Stimulated activated CD8-positive, alpha-beta memory T cell treated with anti-CD3 and anti-CD28 coated beads, Interleukin-15, amount 100 ng/mL, for 24 hours (primary cell): ENCODE measurements at places on chromosomes 2 and 18.

DNA sequence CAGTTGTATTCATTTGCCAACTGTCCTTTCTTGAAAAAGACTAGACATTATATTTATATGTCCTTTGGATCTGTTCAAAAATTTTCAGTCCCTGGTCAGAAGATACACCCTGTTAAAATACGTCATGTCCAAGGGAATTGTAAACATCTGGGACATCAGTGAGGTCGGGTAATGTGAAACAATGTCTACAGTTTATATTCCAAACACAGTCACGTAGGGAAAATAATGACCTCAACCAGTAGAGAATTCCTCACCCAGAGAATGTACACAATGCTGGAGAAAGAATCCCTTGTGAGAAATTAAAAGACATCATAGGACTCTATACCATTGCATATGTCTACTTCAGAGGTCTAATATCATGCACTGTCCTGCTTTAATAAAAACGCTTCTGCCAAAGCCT lies 888.0 kb upstream of the CHAC2 start:
- DNase-seq: no peak

DNA sequence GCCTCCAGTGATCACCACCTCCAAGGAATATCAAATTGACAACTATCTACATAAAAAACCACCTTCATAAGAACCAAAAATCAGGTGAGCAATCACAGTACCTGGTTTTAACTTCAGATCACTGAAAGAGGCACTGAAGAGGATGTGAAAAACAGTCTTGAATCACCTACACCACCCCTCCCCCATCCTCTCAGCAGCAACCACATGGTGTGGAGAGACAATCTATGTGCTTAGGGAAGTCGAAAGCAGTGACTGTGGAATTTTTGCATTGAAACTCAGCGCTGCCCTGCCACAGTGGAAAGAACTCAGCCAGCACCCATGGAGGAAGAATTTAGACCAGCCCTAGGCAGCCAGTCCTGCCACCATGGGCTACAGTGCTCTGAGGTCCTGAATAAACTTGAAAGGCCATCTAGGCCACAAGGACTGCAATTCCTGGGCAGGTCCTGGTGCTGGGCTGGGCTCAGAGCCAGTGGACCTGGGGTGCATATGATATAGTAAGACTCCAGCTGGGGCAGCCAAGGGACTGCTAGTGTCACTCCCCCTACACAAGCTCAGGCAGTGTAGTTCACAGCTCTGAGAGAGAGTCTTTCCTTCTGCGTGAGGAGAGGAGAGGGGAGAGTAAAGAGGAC lies 75.6 kb downstream of the ATL2 start:
- no peak for DNase-seq

- no peak for DNase-seq
Measured at GRCh38 chr2:174247474-174248186, 702 bp downstream of the OLA1 start.

- DNase-seq: no peak
Measured at GRCh38 chr2:72562451-72563153, 263.2 kb downstream of the EXOC6B start.

DNA sequence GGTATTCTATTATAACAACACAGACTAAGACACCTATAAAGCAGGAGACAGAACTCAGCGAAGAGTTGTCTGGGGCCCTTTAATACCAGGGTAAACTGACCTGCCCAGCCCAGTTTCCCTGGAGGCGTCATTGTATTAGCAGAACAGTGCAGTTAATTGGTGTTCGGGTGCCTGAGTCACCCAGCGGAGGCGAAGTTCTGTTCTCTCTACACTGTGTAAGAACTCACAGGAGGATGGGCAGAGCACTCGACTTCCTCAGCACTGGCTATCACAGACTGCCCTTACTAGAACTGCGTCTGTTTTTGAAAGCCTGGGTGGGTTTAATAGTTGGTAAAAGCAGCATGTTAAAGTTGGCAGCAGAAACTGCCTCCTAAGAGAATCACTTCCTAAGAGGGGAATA lies 106.5 kb upstream of the ATP8B1 start:
- no peak for DNase-seq

DNA sequence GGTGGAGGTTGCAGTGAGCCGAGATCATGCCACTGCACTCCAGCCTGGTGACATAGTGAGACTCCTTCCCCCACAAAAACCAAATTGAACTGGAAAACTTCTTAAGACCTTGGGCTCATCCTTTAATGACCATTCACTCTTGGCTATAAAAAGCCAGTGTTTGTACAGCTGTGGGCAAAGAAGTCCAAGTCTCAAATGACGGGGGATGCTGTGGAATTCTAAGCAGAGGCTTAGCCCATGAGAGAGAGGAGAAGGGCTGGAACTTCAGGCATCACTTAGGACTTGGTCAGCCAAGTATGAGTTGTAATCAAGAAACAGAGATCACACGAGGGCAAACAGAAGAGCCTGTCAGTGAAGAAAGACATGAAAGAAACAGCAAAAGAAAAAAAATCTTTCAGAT lies 79.3 kb upstream of the POU3F3 start:
- DNase-seq: no peak

DNA sequence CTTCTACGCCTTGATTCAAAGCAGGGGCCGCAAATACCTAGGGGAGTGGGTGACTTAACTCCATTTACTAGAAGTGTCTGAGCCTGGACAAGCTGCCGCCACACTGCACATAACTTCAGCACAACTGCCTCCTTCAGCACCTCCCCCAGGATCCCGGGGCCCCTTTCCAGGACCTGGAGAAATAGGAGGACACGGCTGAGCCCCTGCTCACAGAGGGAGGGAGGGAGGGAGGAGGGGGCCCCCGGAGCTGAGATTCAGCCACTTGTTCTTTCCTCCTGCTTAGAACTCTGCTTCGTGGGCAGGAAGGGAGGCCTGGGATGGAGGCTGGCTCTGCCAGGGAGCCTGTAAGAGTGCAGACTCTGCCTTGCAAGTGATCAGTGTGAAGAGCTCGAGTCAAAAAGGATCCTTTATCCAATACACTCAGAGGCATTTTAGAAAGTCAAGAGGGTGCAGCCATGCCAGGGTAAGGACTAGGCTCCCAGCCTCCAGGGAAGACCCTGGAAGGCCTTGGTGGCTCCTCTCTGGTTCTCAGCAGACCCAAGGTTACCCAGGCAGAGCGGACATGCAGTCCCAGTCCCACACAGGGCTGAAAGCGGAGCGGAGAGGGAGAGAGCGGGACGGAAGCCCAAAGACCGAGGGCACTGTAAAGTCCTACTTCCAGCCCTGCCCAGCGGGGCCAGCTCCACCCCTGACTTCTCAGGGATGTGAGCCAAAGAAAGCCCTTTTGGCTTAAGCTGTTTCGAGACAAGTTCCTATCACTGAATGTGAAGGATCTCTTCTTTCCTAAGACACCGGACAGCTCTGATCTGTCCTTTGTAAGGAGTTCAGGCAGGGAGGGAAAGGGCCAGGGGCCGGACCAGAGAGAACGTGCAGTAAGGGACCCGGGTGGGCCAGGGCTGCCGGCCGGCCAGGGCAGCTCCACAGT lies 8.6 kb upstream of the ARMC9 start:
- no peak for DNase-seq

DNA sequence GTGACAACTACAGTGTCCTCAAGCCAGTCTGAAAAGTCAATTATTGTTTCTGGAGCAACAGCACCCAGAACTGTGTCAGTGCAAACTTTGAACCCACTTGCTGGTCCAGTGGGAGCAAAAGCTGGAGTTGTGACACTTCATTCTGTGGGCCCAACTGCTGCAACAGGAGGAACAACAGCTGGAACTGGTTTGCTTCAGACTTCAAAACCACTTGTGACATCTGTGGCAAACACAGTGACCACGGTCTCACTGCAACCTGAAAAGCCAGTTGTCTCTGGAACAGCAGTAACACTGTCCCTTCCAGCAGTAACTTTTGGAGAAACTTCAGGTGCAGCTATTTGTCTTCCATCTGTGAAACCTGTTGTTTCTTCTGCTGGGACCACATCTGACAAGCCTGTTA lies 59.8 kb downstream of the TAF4B start:
- no peak for DNase-seq

GRCh38 chr2:210309548-210310233 lies 5.3 kb downstream of the MYL1 start:
- DNase-seq: no peak

DNA sequence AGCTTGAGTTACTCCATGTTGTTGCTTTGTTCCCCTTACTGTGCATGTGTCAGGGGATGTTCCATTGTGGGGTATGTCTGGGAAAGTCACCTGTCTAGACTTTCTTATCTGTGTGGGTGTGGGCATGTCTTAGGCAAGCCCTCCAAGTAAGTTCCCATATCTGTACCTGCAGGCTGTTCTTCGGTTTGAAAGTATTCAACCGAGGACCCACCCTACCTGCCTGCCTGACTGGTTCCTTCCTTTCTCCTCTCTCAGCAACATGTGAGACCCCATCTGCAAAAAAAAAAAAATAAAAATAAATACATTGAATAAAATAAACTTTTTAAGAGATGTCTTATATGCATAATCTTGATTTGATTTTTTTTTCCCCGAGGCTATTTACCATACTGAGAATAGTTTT lies 622.7 kb downstream of the TDRD15 start:
- DNase-seq: no peak

DNA sequence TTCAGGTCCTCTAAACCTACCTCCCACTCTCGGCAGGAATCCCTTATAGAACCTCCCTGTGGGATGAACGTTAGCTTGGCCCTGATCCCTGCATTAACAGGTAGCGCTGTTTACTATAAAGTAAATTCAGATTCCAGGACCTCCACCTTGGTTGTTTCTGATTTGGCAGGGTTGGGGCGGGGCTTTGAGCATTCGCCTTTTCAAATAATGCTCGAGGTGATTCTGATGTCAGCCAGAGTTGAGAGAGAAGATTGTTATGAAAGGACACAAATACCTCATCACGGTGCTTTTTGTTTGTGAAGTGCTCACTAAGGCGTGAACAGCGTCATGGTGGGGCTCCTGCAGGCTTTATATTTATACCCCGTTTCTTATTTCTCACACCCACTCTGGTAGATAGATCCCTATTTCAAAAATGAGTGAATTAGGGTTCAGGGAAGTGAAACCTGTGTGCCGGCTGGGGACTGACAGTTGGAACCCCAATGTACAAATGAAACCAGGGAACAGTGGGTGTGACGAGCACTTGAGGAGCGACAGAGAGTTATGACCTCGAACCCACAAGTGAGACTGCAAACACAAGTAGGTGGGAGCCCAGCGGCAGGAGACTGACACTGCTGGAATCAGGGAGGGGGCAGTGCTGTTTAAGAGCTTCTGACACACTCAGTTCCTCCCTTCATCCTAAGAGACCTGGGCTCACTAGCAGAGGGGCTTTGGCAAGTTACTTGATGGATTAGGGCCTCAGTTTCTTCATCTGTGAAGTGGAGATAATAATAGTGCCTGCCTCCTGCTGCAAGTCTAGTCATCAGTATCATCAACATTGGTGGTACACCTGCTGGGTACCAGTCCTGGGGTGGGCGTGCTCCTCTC lies 14.2 kb upstream of the CXCR4 start:
- no peak for DNase-seq

- DNase-seq: no peak
Measured at GRCh38 chr2:217899231-217900009, 103.4 kb downstream of the TNS1 start.

DNA sequence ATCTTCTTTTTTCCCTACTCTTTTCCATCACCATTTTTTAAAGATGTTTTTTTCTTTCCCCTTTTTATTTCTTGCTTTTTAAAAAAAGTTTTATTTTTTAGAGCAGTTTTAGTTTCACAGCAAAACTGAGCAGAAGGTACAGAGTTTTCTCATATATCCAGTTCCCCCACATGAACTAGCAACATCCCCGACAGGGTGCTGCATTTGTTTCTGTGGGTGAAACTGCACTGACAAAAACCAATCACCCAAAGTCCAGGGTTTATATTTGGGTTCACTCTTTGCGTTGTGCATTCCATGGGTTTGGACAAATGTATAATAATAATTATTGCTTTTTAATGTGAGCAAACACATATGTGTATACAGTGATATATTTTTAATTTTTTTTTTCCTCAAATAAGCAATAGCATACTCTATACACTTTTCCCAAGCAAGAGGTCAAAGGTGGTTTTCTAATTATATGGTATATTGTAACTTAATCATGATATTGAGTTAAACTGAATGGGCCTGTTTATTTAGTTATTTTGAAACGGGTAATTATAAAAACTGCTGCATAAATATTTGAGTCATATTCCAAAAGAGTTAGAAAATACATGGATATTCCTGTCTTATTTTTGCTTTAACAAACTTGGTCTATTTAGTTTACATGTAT lies 50.3 kb downstream of the NCK2 start:
- DNase-seq: no peak

- DNase-seq: no peak
Measured at GRCh38 chr2:234747833-234748559, 203.8 kb upstream of the SH3BP4 start.

- DNase-seq: no peak
Measured at GRCh38 chr2:147577323-147577997, 267.4 kb upstream of the ACVR2A start.

GRCh38 chr2:148640767-148641166 lies 3.8 kb upstream of the EPC2 start:
- no peak for DNase-seq

GRCh38 chr2:4838626-4839025 lies 853.6 kb upstream of the SOX11 start:
- no peak for DNase-seq

DNA sequence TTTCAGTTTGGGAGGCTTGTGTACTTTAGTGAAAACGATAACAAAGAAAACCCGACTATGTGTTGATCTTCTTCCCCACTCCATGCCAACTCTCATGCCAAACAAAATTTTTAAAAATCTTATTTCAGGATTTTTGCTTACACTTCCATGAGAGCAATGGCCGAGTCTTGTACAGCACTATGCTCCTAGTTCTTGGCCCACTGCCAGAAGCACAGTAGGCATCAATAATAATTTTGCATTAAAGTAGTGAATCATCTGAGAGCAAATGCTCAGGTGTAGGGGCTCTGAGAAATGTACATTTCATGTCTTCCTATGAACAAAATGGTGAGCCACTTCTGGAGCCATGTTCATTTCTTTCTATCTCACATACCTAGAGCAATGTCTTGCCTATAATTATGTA lies 62.2 kb downstream of the MAP3K19 start:
- DNase-seq: no peak

GRCh38 chr18:54357082-54357659 lies 487 bp downstream of the STARD6 start:
- no peak for DNase-seq

DNA sequence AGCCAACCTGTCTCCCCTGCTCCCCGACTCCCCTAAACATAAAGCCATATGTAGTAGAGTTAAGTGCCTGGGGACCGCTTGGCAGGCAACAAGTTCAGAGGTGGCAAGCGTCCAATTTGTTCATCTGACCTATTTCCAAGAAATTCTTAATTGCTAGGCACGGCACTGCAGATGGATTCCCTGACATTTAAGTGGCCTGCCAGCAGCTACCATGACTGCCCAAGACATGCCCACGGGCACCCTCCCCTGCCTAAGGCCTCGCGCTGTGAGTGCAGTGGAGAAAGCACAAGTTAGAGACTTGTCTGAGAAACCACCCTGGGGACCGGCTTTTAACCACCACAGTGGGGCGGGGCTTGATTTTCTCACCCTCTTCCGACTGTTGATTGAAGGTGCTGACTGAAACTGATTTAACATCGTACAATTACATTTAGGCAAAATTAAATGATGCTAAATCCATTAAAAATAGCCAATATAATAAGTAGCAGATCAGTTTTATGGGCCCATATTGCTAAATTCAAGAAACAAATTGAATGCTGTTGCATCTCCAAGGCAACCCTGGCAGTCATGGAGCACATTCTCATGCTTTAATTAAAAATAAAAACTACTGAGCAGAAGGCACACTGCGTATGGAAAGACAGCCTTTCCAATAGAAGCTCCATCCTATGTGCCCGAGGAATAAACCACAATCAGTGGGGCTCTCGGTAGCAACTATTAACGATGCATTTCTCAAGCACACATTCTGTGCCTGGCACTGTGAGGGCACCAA lies 163.6 kb upstream of the ACAA2 start:
- DNase-seq: no peak

- DNase-seq: no peak
Measured at GRCh38 chr2:67879586-67880290, 183.1 kb downstream of the C1D start.
